ENCODE measurements at places on chromosomes 3 and 15.

GRCh38 chr15:51094606-51095569, at the start of gene TNFAIP8L3:
Gene TNFAIP8L3, minus strand, starts transcription at chr15:51094906. Its CDS starts 311 bp downstream, at chr15:51094595.
- no peak for DNase-seq

DNA sequence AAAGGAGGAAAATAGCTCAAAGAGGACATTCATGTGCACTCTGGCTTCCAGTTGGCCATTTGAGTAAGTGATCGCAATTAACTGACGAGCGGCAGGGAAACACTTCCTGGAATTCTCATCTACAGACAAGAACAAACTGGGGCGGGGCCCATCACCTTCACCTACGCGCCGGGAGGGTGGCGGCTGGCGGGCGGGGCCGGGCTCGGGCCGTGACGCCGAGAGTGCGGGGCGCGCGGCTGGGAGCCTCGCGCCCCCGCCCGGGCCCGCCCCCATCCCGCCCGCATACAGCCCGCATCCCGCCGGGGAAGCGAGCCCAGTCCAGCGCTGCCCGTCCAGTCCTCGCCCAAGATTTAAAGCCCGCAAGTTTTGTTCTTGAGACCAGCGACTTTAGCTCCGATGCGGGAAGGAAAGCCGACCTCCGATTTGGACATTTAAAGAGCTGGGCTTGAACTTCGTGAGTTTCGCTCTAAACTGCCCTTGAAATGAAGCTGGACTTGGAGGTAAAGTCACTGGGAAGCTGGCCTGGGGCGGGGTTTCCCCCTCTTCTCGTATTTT, at the start of gene B3GNT5:
B3GNT5 (plus strand) TSS at position 281 of the 555 bp plus-strand sequence. CDS start 16,546 bp downstream, outside the sequence.
- DNase-seq: no peak

DNA sequence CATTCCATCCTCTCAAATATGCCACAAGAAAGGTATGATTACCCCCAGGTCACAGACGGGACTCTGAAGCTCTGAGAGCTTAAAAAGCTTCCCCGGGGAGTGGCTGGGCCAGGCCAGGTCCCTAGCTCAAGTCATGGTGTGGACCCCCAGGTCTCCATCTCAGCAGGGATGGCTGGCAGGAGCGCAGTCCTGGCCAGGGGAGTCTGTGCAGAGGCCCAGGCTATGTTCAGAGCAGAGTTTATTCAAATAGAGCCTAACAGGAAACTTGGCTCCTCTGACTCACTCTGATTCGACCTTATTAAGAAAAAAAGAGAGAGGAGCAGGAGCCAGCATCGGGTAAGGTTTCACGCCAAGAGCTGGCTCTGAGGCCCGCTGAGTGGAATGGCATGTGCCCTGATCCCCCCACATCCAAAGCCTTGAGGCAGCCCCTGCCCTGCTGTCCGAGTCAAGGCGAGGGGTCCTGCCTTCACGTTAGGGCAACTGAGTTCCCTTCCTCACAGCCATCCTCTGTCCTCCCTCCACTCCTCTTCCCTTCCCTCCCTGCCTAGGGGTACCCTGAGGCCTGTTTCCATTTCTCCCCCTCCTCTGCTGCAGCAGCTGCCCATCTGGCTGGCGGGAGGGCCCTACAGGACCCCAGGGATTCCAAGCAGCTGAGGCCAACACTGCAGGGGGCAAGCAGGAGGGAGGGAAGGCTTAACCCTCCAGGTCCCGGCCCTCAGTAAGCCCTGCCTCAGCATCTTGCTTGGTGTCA, 1.9 kb upstream of the LOXL1 start:
- peak; percentile 13 for DNase-seq

GRCh38 chr3:46947981-46948791, 28.4 kb downstream of the CCDC12 start:
- DNase-seq: no peak

GRCh38 chr15:32112101-32112500, 81.8 kb downstream of the CHRNA7 start:
- DNase-seq: no peak

DNA sequence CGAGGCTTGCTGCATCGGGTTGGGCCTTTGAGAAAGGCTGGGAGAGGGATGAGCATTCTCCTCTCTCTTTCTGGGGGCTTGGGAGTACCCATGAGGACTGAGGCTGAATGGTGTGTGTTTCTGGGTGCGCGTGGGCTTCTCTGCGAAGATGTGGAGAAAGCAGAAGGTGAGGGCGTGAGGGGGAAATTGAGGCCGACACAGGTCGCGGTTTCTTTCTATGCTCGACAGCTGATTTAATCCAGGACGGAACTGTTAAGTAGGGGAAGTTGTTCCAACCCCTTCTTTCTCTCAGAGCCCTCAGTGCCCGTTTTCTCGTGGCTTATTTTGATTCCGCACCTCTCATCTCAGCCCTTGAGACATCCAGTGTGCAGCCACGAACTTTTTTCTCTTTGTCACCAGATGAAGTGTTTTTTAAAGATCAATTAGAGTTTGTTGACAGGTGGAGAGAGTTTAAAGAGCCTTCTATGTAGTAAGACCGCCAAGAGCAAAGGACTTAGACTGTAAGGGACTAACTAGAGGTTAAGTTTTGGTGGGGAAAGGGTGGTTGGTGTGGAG, 711 bp downstream of the STARD9 start:
- no peak for DNase-seq

GRCh38 chr15:50909010-50909317, 481 bp downstream of the AP4E1 start:
- no peak for DNase-seq

DNA sequence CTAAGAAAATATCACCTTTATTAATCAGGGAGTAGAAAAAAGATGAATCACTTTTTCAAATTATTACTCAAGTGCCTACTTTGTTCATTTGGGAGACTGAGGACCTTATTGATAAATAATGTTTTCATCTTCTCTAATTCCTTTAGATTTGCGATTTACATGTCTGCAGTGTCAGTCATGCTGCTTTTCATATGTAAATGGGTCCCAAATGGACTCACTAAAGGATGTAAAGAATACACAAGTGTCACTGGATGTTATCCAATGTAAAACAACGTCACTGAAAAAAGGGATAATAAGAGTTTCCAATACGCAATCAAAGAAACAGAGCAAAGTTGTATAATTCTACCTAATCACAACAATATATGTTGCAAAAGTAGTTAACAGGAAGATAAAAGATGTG, 84.9 kb downstream of the TFDP2 start:
- no peak for DNase-seq

DNA sequence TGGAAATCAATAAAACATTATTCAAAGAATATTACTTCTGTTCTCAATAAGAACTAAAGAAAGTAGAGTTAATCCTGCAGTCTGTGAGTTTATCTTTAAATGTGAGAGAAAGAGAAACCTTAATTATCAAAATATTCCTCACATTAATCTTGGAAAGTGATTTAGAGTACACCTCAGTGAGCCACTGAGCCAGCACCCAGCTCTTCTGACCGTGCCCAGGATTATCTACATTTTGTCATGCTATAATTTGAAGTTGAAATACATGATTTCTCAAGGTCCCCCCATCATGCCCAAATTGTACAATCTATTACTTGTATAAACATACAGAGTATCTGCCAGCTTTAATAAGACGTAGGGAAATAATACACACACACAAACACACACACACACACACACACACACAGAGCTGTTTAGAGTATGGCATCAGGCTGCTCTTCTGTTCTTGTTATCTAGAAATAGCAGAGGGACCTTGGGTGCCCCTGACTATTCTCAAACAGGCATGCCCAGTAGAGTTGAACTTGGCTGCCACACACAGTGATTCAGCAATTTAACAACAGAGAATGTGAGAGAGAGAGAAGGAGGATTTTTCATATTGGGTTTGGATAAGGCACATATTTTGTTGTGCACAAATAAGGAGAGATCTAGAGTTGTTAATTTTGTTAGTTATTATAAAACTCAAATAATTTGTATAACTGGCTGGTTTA, 74.4 kb downstream of the P2RY1 start:
- DNase-seq: no peak

DNA sequence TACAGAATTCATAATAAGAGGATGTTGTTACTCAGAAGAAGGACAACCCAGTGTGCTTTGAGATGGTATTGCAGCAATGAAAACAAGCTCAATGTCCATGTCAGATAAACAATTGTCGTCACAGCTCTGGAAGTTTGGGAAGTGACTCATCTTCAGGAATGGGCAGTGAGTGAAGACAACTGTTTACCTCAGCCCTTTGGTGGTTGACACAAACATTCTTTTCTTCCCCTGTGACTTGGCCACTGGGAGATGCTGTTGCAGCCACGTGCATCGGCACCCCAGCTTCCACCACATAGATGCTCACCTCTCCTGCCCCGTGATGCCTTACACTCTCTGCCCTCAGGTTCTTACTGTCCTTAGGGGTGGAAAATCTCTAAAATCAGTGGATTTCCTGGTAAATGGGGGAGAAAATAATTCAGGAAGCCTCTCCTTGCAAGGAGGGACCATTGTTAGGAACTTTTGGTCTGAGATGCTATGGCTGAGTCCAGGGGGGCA, 114.1 kb upstream of the GALNT15 start:
- DNase-seq: no peak

- no peak for DNase-seq
Observed at GRCh38 chr3:46442576-46443530, 21.9 kb downstream of the LTF start.

- DNase-seq: no peak
Observed at GRCh38 chr15:95987299-95987698, 343.2 kb upstream of the NR2F2 start.

DNA sequence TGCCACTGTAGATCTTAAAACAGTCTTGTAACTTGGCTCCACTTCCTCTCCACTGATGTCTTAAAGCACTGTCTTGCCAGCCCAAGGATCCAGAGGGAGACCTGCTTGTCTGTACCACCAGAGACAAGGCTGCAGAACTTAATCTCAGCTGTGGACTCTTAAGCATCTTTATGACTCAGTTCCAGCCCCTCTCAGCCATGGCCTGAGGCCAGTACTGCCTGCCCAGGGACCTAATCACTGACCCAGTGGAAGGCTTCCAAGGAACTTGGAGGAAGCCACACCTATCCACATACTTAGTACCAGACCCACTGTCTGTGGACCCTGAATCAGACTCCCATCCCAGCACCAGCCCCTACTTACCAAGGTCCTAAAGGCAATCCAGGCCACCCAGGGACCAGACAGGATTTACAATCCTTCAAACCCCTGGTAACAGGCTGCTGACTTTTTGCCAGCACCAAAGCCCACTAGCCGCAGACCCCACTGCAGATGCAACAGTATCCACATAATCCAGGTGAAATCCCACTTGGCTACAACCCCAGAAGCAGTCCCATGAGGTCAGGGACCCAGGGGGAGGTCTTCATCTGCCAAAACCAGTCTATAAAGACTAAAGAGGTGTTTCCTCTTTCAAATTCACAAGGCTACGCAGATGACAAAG, 41.9 kb upstream of the PRR20G start:
- no peak for DNase-seq

GRCh38 chr3:194492001-194492400, 5.2 kb upstream of the ATP13A3 start:
- DNase-seq: no peak

DNA sequence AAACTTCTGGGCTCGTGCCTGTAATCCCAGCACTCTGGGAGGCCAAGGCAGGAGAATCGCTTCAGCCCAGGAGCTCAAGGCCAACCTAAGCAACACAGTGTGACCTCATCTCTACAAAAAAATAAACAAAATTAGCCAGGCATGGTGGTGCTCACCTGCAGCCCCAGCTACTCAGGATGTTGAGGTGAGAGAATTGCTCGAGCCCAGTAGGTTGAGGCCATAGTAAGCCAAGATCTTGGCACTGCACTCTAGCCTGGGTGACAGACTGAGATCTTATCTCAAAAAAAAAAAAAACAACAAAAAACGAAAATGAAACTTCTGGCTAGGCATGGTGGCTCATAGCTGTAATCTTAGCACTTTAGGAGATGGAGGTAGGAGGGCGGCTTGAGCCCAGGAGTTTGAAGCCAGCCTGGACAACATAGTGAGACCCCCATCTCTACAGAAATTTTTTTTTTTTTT, 53.7 kb downstream of the PIK3CB start:
- no peak for DNase-seq

DNA sequence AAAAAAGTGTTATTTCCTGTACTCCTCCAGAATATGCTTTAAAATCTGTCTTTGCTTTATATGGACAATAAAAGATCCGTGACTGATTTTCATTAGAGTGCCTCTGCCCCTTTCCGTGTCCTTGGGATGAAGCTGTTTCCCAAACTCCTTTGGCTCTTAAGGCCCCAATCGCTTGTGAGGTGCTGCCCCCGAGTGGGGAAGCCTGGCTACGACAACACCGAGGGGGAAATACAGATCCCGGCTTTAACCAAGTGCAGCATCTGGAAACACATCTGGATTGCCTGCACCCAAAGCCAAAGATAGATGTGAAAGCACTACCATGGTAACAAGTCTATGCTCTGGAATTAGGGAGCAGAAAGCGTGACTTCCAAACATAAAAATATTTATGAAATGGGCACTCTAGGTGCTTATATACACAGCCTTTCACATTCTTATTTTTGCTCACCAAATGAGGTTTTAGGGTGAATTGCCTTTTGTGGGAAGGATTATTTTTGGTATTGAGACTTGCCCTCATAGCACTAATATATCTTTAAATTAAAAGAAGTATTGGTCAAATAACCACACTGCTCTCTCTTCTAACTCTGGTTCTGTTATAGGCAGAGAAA, 40.6 kb upstream of the ADCY5 start:
- DNase-seq: peak; percentile 31

GRCh38 chr15:57321973-57322601, 54.2 kb upstream of the CGNL1 start:
- DNase-seq: no peak

- no peak for DNase-seq
Observed at GRCh38 chr15:61250613-61251012, 21.5 kb upstream of the RORA start.

DNA sequence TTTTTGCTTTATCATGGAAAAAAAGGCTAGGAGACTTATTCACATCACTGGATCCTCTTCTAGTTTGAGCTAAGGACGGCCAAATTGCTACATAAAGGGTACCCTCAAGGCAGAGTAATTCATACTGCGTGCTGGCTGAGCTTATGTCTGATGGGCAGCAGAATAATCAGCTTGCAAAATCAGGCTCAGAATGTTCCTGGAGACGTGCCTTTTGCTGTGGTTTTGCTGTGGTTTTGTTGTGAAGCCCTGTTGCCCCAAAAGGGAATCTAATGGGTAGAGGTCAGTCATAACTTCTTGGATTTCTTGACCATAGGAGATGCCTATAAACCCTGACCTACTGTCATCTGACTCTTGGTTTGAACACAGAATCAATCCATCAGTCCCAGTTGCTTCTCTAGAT, 189.9 kb downstream of the SOX2 start:
- no peak for DNase-seq

DNA sequence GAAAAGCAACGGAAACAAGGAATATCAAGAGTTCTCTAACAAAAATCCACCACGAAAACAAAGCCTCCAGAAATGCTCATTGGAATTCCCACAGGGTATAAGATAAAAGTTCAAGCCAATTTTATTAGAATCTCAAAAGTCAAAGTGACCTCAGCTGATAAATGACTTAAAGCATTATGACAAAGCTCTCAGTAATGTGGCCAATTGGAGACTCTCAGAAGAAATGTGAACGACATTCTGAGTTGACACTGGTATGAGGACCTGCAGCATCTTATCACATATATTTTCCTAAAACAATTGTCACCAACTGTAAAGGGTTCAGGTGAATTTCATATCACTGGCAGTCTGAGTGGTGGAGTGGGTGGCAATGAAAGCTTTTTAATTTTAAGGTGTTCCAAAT, 199.1 kb downstream of the FOXP1 start:
- no peak for DNase-seq

All from NCI-H1092 (cell line).